ENCODE measurements at places on chromosomes 2 and 18.
A peak's percentile ranks its signal among the peaks of the same experiment; 100 is the strongest.

- no peak for DNase-seq
Measured at GRCh38 chr2:164922134-164922533, 33.2 kb downstream of the SLC38A11 start.

- no peak for DNase-seq
Measured at GRCh38 chr2:96823198-96823597, 7.1 kb downstream of the CNNM3 start.

- DNase-seq, result no peak
Measured at GRCh38 chr2:240147382-240147781, 6.9 kb upstream of the OTOS start.

- no peak for DNase-seq
Measured at GRCh38 chr2:48364100-48364499, 165.9 kb upstream of the STON1 start.

- no peak for DNase-seq
Measured at GRCh38 chr2:133841900-133842299, 273.6 kb upstream of the NCKAP5 start.

DNA sequence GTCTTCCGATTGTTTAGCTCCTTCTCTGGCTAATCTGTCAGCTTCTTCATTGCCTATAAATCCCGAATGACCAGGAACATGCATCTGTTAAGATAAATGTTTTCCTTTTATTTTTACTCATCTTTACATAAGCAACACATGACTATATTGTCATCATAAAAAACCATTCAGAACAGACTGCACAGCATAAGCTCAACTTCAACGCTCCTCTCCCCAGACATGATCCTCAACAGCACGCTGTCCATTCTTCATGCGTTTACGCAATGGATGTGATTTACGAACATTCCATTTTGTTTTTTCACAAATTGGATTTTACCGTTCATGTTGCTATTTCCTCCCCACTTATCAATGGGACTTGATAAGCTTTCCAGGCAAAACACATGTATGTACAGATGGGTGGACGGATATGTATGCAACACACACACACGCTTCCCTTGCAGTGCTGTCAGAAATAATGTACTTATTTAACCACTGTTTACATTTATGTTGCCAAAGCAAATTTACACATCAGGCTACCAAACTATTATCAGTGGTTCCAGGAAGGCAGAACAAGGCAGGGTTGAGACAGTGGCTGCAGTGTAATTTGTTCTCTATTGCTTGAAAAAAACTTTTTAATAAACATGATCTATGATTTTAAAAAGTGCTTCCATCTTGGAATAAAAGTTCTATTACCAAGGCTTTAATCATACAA is 12.2 kb downstream of the RNASEH1 start:
- DNase-seq, result no peak

- DNase-seq, result peak; percentile 6
Measured at GRCh38 chr2:88199912-88200682, 30.0 kb downstream of the THNSL2 start.

Data from activated T-cell treated with anti-CD3 and anti-CD28 coated beads for 24 hours (primary cell).